ENCODE measurements at places on chromosomes 4 and X.

DNA sequence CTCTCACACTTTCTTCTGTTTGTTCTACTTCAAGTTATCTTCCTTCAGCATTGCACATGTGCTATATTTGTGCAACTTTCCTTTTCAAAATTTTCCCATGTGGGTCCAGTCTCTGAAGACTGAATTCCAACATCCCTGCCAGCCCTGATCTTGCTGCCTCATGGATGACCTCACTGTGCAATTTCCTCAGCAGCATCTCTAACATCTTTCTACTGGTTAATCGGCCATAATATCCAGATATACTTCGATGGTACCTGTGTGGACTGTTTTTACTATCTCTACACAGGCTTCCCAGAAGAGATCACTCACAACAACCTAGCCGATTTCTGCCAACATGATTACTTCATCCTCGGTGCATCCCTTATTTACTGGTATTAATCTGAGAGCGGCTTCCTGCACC is 41.5 kb downstream of the GPM6A start:
- DNase-seq = no peak

- DNase-seq = no peak
Observed at GRCh38 chrX:47611926-47612325, 7.7 kb downstream of the SYN1 start.

GRCh38 chr4:145414226-145414625 is 67.4 kb upstream of the SMAD1 start:
- DNase-seq = no peak

GRCh38 chrX:16838202-16839066 is 31.7 kb downstream of the RBBP7 start:
- DNase-seq = no peak

Measured in activated CD4-positive, alpha-beta memory T cell treated with anti-CD3 and anti-CD28 coated beads, Interleukin-2, amount 10 ng/mL, durations not matched to agents 7 days and 5 days (primary cell).